Dermis blood vessel endothelial cell (primary cell): ENCODE measurements at places on chromosomes 3 and 15. TPM values are rescaled to one million over a fixed set of nuclear protein-coding genes. Genes with fewer than 3 reads are reported as not detected.

- no peak for DNase-seq
Observed at GRCh38 chr3:10848261-10848660, 32.2 kb downstream of the SLC6A11 start.

GRCh38 chr3:100630664-100631063, 21.3 kb downstream of the ADGRG7 start:
- peak; percentile 20 for DNase-seq

DNA sequence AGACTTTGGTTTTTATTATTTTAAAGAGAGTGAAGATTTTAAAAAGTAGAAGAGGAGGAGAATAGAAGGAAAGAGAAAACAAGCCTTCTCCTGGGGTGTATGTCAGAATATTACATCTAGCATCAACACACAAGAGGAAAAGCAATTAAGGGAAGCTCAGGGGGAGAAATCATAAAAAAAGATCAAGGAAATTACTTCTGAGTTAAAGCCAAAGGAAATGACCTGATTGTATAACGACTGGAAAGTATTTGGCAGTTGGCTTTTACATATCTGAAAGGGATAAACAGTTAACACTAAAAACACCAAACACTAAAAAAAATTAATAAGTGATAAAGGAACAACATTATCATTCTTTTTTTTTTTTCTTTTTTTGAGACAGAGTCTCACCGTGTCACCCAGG, 58.4 kb downstream of the CPNE4 start:
- no peak for DNase-seq

DNA sequence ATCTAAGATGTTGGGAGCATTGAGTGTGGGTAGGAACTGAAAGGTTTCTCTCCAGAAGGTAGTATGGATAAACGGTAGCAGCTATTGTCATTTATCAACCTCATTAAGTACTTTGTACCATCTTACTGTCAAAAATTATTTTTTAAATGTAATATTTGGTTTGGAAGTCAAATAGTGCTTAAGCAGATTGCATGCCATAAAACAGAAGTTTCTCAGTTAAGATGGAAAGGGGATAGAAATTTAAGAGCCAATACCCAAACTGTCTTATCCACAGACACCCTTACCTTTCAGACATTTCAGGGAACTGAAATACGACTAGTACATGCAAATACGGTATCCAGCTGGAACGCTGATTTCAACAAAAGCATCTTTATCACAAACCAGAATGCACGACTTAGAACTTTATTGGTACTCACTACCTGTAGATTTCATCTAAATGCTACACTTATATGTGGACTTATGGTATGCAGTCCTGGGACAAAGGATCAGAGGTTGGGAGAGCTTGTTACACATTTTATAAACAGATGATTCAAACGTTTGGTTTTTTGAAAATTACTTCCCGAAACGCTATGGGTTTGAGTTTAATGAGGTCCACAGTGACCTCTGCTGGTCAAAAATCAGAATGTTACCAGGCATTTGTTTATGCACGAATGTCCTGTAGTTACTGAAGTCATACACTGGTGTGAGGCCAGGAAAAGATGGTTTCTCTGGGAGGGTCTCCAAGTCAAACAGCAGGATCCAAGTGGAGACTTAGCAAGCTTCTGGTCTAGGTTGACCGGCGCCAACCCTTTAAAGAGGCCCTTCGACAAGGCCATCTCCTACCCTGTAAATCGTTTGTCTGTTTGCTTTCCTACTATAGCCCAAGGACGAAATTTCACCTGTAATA, 45.7 kb upstream of the DUT start:
- DNase-seq, result peak; percentile 86

DNA sequence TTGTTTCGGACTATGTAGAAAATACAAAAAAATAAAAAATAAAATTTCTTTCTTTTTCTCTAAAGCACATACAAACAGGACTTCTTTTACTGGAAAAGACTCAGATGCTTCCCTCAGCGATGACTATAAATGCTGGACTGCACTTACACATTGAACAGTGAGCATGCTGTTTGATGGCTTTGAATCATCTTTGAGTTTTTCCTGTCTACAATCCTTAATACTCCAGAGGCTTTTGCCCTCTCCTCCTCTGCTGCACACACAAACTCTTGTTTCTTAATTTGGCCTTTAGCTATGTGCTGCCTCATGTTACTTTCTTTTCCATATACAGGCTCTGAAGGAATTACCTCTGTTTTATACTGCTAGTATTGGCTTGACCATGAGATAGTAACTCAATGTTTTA, 575.1 kb downstream of the EPHA3 start:
- no peak for DNase-seq

The TMEM108 gene
- total RNA-seq, result 0.17 and 0.23 TPM in 2 replicates
